ENCODE measurements at places on chromosomes 2 and 18.
A peak's percentile ranks its signal among the peaks of the same experiment; 100 is the strongest.

- no peak for DNase-seq
These were observed 39.5 kb downstream of the NIFK start for GRCh38 chr2:121697108-121697631.

GRCh38 chr2:11101430-11101829 is 53.8 kb upstream of the SLC66A3 start:
- no peak for DNase-seq

DNA sequence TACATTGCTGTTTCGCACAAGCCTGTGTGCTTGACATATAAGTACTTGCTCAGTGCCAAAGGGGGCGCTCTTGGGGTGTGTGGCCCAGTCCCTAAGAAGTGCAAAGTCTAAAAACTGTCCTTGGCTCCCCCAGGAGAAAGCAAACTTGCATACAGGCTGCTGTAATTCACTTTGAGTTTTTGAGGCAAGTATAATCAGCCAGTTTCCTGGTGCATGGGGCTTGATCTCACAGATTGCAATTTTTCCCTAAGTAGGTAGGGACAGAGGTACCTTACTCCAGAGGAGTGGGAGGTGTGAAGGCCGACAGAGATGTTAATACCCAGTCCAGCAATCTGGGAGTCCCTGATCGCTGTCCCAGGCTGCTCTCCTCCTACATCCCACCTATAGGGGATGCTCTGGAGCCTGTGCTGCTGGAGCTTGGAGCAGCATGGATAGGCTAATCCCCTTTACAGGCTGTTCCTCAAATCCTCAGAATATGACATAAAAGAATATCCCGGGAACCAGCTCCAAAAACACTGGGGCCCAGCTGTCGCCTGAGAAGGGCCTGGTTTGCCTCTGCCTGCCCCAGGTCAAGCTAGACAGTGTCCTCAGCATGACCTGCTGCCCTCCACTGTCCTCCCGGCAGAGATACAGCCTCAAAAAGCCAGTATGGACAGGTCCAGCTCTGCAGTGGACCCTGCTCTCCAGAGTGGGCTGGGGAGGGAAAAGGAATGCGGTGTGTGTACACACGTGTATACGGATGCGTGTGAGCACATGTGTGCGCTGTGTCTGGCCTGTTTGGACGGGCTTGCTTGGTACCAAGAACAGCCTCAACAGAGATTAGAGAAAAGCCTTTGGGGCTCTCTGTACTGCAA is 136.5 kb upstream of the HAAO start:
- peak; percentile 46 for DNase-seq

DNA sequence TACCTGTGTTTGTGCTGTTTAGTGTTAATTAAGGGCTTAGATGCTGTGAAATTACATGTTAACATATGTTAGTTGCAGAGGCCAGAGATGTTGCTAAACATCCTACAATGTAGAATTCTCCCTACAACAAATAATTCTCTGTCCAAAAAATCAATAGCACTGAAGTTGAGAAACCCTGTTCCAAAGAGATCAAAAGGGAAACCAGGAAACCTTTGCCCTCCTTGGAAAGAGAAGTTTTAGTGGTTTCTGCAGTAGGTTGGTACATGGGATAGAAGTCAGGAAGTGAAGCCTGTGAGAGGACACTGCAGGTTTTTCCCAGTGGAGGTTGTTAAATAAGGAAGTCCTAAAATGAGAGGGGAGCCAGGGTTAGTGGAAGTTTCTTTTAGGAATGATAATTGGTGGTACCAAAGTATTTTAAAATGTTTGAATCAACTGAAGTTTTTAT is 6.3 kb upstream of the RMDN2 start:
- no peak for DNase-seq

DNA sequence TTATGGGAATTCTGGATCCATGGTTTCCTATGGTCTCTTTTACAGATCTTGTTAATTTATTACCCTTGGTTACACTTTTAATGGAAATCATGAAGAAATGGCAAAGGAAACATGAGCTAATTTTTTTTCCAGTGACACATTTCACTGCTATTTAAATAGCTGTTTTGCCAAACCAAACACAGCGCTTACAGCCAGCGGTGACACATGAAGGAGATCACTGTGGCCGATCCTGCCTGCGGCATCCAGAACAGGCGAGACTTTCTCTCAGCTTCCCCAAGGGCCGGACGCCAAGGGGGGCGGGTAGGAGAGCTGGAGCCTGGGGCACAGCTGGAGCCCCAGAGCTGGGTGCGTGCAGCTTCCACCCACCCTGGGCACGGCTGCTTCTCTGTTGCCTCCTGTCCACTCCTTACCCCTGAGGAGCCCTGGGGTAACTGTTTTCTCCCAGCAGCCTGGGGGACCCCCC is 81.4 kb upstream of the PKDCC start:
- DNase-seq: peak; percentile 93

DNA sequence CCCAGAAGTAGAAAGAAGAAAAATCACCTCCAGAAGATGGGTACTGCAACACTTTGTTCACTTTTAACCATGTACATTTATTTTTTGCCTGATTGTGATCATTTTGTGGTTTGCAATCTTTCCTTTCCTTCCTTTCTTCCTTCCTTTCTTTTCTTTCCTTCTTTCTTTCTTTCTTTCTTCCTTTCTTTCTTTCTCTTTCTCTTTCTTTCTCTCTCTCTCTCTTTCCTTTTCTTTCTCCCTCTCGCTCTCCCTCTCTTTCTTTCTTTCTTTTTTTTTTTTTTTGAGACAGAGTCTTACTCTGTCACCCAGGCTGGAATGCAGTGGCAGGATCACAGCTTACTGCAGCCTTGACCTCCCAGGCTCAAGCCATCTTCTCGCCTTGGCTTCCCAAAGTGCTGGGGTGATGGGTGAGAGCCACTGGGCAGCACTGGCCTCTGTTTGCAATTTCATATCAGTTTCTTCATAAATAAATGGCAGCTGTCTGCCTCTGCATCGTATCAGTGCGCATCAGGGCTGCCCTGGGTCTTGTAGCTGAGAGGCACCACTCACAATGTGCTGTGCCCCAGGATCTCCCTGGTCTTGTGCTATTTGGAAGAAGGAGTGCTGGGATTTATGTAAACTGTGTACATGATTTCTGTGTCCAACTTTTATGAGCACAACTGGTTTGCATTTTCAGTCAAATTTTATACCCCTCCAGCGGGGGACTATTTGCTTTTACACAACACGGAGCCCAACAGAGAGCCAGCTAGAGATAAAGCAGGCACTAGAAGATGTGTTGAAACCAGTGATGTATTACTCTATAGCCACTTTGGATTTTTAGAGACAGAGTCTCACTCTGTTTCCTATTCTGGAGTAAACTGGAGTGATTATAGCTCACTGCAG is 6.9 kb upstream of the LIMS2 start:
- DNase-seq: no peak

GRCh38 chr2:123366239-123366837 is 658.7 kb upstream of the CNTNAP5 start:
- no peak for DNase-seq

GRCh38 chr2:224904381-224904780 is 137.9 kb downstream of the DOCK10 start:
- peak; percentile 48 for DNase-seq

DNA sequence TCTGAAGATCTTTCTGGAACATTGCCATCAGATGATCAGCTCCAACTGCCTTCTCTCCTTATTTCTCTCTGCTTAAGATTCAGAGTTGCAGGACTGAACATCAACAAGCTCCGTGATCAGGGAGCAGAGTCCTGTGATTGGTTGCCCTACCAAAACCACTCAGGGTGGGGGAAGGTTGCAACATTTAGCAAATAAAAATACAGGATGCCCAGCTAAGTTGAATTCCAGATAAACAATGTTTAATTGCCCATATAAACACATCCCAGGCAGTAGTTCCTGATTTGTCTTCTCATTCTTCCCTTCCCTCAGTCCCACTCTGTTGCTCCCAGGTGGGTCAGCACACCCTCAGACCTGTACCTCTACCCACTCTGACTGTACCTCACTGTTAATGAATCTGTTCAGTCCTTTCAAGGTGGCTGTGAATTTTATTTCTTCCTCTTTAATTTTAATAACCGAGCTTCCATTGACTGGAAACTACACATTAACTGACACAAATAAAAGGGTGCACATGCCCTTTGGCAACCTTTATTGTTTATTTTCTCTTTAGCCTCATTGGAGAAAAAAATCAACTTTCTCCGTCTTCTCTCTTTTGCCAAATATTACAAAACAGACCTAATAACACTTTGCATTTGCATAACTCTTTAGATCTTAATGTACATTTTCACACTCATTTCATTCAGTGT is 167.1 kb upstream of the PKDCC start:
- DNase-seq: no peak

DNA sequence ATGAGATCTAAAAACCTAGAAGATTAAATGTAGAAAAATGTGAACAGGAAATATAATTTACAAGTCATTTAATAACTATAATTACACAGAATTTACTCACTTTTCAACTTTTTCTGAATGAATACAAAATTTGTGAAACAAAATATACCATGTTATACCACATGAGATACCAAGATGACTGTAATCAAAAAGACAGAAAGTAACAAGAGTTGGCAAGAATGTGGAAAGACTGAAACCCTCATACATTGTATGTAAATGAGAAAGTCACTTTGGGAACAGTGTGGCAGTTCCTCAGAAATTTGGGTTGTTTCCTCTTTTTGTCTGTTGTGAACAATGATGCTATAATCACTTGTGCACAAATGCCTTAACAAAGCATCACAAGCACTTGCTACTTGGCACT is 145.4 kb upstream of the ZNF804A start:
- DNase-seq: no peak

GRCh38 chr2:223959688-223960087 is 2.4 kb downstream of the MRPL44 start:
- DNase-seq: no peak

Data from adipocyte (in vitro differentiated cells).